ENCODE measurements at places on chromosomes 16 and 17.

GRCh38 chr16:31141489-31142108, 6.1 kb upstream of the PRSS8 start:
- peak; percentile 55 for DNase-seq

DNA sequence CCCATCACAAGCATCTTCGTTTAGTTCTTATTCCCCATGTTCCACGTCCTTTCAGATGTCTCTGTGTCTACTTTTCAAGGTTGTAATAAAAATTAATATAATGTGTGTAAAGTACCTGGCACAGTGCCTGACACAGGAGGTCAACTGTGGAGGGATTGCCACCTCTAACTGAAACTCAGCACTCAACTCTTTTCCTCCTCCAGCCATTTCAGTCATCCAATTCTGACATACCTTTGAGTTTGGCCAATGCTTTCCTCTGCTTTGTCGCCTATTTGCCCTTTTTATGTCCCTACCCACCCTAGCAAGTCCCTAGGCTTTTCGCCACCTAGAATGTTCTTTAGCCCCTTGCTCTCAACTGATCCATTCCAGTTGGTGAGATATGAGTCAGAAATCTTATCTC, 1.6 kb downstream of the UBE2Z start:
- no peak for DNase-seq

- DNase-seq, result no peak
Observed at GRCh38 chr17:38453951-38454421, 25.7 kb downstream of the ARHGAP23 start.

GRCh38 chr16:18800775-18801144, 589 bp downstream of the ARL6IP1 start:
- peak; percentile 26 for DNase-seq

GRCh38 chr17:15289285-15290183, 24.4 kb upstream of the PMP22 start:
- no peak for DNase-seq

DNA sequence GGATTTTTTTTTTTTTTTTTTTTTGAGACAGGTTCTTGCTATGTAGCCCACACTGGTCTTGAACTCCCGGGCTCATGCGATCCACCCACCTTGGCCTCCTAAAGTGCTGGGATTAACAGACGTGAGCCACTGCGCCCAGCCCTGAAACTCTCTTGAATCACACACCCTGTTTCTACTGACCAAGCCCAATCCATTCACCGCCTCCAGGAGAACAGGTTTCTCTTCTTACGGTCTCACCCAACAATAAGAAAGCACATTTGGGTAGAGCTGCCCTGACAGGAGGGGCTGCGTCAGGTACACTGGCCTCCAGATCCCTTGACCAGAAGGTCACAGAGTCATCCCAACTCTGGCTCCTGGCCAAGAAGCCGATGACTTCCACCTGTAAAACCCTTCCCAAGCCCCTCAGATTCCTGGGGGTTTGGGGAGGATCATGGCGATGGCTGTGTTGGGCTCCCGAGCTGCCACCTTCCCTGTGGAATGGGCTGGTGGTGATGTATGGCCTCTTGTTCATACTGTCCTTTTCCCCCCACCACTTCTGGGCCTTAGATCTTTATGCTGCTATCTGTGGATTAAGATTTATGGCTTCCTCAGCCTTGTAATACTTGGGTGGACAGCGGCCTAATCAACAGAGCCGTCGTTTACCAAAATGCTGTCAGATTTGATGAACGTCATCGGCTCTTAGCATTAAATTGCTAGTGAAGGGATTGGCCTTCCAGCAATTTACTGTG, 89.1 kb downstream of the KATNIP start:
- DNase-seq, result no peak

DNA sequence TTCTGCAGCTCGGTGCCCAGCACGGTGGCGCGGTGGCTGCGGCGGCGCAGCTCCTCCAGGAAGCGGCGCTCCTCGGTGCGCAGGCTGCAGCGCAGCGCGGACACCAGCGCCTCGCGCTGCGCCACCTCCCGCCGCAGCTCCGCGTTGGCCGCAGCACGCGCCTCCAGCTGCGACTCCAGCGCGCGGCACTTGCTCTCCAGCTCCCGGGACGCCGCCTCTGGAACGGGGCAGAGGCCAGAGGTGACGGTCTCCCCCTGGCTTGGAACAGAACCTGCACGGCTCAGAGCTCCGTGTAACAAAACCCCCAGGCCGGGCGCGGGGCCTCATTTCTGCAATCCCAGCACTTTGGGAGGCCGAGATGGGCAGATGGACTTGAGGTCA, 13.2 kb upstream of the CLUH start:
- DNase-seq, result peak; percentile 76

- DNase-seq, result peak; percentile 83
Observed at GRCh38 chr17:36703860-36704266, 102.5 kb downstream of the MRM1 start.

DNA sequence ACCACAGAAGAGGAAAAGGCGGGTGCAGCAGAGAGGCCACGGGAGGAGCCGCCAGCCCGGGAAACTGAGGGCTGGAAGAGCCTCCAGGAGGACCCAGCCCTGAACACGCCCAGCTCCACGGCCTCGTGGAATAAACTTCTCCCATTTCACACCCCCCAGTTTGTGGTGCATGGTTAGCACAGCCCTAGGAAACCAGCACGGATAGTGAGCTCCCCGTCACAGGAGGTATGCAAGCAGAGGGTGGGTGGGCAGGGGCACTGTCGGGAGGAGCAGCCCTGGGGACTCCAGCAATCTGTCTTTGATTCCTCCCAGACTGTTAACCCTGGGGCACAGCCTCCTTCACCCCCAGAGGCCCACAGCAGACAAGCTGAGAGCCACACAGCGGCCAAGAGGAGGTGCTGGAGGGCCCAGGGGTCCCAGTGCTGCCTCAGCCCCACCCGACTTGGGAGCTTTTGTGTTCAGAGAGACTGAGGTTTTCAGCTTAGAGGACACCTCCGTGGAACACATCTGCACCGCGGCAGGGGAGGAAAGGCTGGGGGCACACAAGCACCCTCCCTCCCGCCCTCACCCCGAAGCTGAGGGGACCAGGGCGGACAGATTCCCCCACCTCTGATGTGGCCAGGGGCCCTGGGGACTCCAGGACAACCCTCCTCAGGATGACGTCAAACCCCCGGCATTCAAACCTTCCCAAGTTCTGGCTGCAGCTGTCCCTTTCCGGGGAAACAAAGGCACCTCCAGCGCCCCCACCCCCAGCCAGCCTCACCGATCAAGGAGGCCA, 1.7 kb upstream of the IL17C start:
- no peak for DNase-seq

- DNase-seq, result no peak
Observed at GRCh38 chr17:73630965-73631595, 13.2 kb downstream of the SDK2 start.

- no peak for DNase-seq
Observed at GRCh38 chr16:56910654-56911539, 21.0 kb upstream of the HERPUD1 start.

GRCh38 chr17:11251561-11252107, 10.6 kb downstream of the SHISA6 start:
- DNase-seq, result no peak

GRCh38 chr17:4678448-4679026, 25.4 kb downstream of the PELP1 start:
- peak; percentile 85 for DNase-seq

DNA sequence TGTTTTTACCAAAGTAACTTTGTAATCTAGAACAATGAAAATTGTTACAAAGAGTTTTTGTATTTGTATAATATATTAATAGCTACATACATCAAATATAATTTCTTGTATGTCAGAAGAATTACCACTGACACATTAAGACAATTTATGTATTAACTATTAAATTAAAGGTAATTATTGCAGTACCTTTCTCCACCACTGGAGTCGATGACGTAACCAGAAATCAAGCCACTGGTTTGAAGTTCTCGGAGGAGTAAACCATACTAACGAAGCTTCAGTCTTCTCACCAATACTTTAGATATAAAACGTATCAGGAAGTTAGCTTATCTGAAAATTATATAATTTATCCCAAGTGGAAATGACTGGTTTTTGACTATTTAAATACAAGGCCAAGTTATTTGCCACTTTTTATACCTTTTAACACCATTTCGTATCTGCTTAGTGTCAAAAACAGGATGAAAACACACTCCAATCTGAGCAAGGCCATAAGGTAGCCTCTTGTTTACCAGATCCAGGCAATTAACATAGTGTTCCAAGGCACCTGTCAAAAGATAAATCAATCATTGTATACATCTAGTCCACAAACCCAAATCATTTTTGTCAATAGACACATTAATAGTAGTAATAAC, 4.3 kb downstream of the POLG2 start:
- no peak for DNase-seq

DNA sequence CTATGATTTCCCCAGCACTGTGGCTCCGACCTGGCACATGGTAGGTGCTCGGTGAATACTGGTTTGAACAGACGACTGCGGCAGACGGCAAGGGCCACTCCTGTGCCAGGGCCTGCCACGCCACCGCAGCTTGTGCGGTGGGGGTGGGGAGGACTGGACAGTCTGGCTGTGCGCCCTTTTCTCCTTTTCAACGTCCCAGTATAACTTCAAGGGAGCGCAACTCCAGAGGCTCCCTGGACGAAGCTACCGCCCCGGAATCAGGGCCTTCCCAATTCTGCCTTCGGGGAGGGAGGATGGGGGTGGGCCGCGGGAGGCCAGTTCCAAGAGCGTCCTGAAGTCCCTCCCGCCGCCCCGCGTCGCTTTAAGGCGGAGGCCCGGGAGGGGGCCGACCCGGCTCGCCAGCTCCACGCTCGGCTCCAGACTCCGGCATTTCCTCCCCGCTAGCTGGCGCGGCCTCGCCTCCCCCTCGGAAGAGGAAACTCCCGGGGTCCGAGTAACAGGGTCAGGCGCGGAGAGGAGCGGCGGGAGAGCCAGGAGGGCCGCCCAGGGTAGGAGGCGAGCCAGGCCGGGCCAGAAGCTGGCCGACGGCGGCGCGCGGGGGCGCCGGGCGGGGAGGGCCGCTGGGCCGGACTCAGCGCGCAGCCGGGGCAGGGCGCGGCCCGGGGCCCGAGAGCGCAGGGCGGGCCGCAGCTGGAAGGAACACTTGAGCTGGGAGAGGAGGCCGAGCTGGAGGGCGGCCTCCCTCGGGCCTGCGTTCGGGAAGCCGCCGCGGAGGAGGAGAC, at the start of gene ITPRIPL2:
ITPRIPL2 (plus strand) TSS at position 388 of the 782 bp plus-strand sequence. CDS start 498 bp downstream, outside the sequence.
- DNase-seq, result peak; percentile 91

- DNase-seq, result no peak
Observed at GRCh38 chr16:50400312-50400966, 31.7 kb upstream of the BRD7 start.

- DNase-seq, result no peak
Observed at GRCh38 chr16:17356243-17356933, 114.4 kb downstream of the XYLT1 start.

DNA sequence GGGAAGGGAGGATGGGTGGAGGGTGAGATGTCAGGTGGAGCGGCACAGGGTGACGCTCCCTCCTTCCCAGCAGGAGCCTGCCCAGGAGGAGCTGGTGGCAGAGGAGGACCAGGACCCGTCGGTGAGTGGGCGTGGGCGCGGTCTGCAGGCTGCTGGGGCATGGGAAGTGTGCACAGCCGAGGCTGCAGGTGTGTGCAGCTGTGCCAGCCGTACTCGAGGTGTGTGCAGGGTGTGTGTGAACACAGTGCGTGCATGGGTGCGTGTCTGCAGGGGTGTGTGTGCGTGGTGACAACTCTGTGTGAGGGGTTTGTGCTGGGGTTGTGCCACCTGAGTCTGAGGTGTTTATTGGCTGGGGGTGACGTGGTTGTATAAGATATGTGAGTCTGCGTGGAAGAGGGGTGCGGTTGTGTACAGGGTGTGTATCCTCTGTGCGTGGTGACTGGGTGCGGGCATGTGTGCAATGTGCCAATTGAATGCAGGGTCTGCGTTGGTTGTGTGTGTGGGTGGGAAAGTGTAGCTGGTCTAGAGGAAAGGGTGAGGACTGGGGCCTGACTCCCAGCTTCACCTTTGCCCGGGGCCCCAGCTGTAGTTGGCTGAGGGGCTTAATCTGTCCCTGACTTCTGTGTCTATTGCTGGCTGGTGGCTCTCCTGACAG, 670 bp downstream of the TNFSF12 start:
- DNase-seq, result no peak

DNA sequence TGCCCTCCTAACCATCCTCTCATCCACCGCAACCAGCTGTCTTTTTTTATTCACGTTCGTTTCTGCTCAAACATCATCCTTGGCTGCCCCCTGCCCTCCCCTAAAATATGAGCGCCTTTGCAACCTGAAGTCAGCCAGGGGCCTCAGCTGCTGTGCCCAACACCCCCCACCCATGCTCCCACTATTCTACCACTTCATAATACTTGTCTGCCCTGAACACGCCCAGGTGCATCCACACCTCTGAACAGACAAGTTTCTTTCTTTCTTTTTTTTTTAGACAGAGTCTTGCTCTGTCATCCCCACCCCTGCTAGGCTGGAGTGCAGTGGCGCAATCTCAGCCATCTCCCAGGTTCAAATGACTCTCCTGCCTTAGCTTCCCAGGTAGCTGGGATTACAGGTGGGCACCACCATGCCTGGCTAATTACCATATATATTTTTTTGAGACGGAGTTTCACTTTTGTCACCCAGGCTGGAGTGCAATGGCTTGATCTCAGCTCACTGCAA, 26.9 kb downstream of the CEP295NL start:
- DNase-seq, result no peak

GRCh38 chr16:56974549-56975300, 13.0 kb downstream of the CETP start:
- no peak for DNase-seq

DNA sequence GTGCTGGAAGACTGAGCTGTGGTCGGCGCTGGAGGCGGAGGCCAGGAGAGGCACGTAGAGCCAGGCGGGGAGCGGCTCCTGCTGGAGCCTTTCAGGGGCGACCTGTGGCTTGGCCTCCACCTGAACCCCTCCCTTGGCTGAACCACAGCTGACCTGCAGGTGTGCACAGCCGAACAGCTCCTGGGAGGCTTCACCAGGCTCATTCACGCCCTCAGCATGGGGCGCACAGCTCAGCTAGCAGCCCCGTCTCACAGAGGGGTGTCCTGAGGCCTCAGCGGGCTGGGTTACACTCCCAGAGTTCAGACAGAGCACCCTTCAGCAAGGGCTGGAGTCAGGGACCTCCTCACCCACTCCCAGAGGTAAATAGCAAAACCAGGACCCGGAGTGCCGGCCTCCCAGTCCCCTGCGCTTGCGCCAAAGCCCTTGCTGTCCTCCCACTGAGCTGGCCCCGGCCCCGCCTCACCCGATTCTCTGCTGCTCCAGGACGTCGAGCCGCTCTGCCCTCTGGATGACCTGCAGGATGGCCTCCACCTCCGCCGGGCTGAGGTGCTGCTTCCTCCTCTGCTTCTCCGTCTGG, 31.7 kb downstream of the RPH3AL start:
- DNase-seq, result no peak

- no peak for DNase-seq
Observed at GRCh38 chr17:50832267-50832863, 3.0 kb upstream of the WFIKKN2 start.
